SW 1271 (cell line): ENCODE measurements at places on chromosomes 5 and 9.

DNA sequence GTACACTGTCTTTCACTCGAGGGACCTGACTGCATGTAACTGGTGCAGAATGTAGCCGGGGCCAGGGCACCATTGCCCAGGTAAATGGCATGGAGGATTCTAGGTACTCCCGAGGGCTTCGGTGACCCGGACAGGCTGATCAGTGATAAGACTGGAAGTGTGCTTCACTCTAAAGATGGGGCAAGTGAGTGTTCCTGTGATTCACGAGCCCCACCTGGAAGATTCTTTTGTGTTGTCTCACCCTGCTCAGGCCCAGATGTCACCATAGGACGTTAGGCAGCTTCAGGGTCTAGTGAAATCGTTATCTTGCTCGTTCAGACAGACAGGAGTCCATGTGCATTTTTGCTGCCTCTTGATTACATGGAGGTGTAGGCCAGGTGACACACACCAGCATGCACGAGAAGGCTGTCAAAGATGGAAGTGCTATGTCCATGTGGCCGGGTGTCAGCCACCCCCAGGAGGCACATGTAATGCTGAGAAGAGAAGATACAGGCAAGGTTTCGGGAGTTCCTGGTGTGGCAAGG lies 73.9 kb downstream of the WNK2 start:
- no peak for DNase-seq

DNA sequence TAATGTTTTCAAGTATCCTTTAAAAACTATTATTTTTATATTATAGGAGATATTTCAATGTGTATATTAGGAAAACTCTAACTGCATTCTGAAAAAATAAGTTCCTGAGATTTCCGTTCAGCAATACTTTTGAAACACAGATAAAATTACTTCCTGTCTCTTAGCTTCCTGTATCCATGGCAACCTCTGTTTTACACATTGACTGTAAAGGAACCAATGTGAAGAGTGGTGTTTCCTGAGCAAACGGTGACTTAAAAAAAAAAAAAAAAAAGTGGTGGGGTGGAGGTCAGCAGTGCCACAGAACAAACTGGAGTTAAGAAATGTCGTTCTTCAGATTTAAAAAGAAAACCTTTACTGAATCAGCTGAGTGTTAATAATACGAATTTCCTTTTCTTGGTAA lies at the start of gene LRRC70:
LRRC70 (plus strand) TSS at position 280 of the 400 bp plus-strand sequence. CDS start 620 bp downstream, outside the sequence.
- no peak for DNase-seq

- no peak for DNase-seq
Measured at GRCh38 chr9:131651599-131651998, 88.3 kb downstream of the RAPGEF1 start.

DNA sequence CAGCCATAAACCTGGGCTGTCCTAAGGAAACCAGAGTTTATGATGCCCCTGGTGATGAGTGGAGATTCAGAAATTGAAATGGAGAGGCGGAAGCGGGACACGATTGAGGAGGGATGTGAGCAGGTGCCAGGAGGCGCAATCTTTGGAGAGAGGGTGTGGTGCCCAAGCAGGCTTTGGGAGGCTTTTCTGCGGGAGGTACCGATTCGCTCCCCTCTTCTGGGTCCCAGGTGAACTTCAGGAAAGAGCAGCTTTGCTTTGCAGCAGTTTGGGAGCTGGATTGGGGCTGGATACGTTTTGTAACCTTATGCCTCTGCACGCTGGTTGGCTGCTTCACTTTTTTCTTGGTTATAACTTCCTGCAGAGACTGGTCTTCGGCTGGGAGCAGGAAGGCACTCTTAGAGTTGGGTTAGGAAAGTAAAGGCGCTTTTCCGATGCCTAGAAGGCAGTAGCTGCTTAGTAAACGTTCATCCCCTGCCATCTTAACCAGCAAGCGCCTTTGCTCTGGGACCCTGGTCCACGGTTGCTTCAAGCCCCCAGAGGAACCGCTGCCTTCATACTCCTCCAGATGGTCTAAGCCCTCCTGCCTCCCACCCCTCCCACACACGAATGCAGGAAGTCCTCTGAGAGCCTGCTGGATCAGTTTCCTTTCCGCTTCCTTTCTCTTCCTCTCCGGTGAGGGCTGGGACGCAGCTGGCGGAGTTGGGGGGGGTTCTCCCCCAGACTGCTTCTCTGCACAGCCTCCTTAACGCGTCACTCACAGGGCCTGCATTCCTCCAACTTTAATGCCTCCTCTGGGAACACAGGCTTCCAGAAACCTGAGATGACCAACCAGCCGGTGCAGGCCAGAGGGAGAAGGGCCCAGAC lies 15.2 kb upstream of the NEK6 start:
- DNase-seq, result no peak

DNA sequence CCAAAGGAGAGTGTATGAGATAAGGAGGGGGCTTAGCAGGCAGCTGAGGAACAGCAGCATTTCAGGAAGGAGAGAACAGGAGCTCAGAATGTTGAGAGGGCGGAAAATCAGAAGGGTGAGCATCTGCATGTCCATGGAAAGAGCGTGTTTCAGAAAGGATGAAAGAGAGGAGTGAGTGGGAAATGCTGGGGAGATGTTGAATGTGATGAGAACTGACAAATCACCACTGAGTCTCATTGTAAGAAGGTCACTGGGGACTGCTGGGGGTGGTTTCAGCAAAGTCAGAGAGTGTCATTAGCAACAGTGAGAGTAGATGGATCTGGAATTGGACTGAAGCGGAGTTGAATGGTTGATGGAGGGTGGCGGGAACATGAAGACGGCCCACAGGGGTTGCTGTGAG lies 65.8 kb downstream of the ANKRD33B start:
- no peak for DNase-seq

GRCh38 chr9:37936965-37937364 lies 33.0 kb upstream of the SLC25A51 start:
- no peak for DNase-seq

DNA sequence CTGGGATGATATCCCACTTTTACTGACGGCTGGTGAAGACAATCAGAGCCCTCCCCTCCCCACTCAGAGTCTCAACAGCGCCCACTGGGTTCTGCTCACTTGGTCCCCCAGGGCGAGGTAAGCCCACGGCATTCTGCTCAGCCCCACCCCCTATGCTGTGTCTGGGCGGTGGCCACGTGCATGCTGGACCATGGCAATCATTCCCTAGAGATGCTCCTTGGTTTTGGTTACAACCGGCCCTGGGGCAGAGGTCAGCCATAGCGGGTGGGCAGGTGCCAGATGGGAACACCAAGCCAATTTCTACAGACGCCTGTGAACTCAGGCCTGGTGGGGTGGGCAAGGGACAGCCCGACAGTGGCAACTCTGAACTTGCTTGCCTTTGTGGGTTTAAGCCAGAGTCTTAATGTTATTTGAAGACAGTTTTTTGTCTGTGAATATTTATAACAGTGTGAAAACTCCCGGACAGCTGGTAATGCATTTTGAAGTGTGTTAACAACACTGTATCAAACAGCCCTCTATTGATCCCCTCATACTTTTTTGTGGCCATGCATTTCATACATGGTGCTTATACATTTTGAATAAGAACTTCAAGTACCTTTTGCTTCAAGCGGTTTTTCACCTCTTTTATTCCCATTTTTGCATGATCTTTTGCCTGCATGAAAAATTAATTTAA lies 94.2 kb downstream of the CRB2 start:
- no peak for DNase-seq

DNA sequence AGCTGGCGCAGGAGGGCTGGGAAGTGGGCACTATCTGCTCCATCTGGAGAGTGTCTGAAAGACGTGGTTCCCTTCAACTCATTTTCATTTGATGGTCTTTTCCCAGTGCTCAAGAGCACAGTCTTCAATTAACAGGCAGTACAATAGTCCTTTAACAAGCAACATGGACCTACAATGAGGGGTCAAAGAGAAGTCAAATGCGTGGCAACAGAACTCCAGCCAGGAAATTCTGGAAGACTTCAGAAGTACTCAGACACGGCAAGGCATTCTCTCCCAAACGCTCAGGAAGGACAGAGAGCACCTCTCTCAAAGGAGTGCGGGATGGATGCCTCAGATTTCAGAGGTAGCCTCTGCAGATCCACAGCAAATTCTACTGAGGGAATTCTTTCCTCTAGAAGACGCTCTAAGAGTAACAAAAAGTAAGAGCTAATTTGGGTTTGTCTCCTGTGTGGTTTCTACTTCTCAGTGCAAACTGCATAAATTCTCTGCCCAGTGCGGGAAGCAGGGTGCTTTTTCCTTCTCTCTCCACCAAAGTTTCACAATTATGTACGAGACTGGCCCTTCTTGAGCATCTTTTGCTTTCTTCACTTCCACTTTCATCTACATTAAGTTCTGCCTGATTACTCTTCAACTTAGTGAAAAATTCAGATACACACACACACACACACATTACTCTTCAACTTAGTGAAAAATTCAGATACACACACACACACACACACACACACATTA lies 56.4 kb downstream of the LHFPL2 start:
- no peak for DNase-seq

DNA sequence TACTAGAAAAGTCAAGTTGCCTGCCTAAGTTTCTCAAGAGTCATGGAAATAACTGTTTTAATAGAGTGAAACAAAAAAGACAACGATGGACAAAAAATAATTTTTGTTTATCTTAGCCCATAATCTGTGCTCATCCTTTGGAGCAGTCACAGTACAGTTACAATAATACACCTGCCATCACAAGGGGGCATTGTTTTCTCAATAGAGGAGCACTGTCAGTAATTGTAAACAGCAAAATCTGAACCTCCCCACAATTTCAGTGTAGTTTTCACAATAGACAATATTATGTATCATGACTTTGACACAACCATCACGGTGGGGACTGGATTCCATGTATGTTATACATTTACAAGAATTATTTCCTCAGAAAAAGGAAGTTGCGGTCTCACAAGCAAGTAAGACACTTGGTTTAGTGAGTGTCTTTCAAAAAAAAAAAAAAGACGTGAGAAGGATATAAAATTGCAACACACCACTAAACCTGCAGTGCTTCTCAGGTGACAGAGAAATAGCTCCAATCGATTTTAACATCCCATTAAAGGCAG lies 586.3 kb downstream of the PTPRD start:
- DNase-seq, result no peak

GRCh38 chr5:124061068-124061430 lies 549.1 kb downstream of the CSNK1G3 start:
- DNase-seq, result no peak

DNA sequence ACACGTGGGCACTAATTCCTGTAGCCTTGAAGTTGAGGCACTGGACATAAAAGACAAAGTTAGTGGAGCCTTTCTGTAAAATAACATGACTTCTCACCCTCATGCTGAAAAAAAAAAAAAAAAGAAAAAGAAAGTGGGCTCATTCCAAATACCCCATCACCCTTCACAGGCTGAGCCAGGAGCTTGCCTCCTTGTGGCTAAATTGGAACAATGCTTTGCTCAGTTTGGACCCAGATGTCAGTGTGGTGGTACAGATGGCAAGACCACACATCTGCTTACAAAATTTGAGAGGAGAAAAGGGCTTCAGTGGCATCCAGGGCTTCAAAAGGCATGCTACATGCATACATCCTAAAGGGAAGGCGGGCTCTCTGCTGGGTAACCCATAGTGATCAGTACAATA lies 342.8 kb downstream of the EBF1 start:
- DNase-seq, result no peak

DNA sequence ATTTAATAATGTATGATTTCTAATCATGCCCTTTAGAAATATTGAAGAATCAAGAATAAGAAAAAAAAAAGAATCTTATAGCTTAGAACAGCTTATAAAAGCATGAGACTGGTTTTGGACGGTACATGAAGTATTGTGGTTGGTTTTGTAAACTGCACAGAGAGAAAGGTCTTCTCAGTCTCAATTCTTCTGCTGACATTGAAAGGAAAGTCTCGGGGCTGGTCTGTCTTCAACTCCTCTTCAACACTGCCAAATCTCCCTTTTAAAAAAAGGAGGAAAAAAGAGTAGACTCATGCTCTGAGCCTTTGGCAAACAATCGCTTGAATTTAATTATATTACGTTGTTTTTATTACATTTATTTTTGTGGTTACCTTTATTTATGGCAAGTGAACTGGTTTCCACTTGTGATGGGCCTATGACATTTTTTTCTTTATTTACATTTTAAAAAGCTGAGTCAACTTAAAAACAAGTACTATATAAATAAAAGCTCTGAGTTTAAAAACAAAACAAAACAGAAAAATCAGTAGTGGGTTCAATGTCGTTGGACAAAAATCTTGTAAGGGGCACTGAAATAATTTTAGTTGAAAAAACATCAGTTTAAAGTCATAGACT lies 32.8 kb upstream of the EBF1 start:
- no peak for DNase-seq

DNA sequence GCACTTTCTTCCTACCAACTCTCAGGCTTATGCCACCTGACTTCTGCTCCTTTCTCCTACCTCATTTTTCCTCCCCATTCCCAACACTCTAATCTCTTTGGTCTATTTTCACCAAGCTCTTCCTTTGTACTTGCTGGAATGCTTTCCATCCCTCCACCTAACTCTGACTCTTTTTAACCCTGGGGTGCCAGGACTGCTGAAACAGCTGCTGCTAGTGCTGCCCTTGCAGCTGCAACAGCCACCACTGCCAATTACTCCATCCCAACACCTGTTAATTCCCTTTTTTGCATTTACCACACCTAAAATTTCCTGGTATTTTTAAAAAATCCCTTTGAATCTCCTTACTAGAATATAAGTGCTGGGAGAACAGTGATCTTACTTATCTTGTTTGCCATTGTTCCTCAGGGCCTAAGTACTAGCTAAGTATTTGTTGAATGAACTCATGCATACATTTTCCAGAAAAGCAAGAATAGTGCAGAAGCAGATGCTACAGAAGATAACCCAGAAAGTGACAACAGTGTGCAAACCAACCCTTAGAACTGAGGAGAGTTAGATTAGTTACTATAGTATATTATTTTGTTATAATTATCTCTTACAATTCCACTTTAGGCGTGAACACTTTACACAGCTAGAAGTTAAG lies 11.5 kb downstream of the NADK2 start:
- no peak for DNase-seq

GRCh38 chr9:5438301-5439162 lies 807 bp upstream of the PLGRKT start:
- no peak for DNase-seq

- DNase-seq, result no peak
Measured at GRCh38 chr5:100757618-100758017, 145.5 kb downstream of the ST8SIA4 start.

DNA sequence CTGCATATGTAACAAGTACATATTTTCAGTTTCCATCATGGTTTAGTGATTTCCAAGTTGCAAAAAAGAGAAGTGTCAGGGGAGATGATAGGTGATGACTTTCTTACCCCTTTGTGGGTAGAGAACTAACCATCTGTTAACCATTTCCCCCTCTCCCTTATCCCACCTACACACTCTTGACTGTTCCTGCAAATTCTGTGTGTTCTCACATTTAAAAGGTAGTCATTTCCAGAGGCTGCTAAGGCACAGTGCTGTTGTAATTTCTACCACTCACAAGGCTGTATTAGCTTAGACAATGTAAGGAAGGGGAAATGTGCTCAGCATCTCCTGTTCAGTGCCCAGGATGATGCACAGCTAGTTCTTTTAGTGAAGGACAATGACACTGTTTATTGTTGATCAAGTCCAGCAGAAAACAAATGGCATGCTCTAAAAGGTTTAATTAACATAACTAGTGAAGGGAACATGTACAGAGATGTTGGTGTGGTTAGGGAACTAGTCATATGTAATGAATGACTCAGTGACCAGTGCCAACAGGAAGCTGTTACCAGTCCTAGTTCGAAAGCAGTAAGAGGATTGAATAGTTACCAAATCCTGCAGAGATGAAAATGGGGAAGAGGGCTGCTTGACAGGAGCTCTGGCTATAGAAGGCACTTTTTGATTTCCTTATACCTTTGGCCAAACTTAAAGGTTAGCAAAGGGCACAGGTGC lies 165.1 kb downstream of the PLK2 start:
- peak; percentile 24 for DNase-seq

- DNase-seq, result no peak
Measured at GRCh38 chr5:142973932-142974331, 203.8 kb downstream of the ARHGAP26 start.

GRCh38 chr5:149378241-149378820 lies 761 bp downstream of the IL17B start:
- DNase-seq, result no peak
